ENCODE measurements at places on chromosomes 11 and 22.

DNA sequence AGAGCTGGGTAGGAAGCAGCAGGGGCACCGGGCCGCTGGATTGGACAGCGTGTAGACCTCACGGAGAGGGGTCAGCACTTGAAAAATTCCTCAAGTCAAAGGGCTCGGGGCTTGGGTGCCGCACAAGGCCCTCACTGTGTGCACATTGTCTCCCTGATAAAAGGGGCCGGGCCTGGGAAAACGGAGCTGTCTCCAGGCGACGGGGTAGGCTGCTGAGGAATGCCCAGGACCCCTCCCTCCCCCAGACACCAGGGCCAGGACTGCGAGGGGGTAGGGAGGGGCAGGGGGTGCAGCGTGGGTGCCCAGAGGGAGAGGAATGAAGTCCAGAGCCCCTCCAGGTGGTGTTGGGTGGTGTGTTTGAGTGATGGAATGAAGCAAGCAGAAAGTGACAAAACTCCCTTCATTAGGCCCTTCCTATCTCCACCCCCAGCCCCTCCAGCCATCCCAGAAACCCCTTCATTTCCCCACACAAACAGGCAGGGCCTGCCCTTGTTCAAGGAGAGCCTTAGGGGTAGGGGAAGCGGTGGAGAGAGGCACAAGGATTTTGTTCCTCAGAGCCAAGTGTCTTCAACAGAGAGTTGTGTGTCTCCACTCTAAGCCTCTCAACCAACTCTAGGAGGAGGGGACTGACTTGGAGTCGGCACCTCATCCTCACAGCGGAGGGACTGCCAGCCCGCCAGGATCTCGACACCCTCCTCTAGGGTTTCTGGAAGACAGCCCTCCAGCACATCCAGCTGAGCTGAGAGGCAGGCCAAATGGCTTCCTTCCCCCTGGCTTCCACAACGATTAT is 63.9 kb downstream of the SYN3 start:
- DNase-seq: no peak

- no peak for DNase-seq
Measured at GRCh38 chr11:120203626-120204025, 7.2 kb upstream of the OAF start.

DNA sequence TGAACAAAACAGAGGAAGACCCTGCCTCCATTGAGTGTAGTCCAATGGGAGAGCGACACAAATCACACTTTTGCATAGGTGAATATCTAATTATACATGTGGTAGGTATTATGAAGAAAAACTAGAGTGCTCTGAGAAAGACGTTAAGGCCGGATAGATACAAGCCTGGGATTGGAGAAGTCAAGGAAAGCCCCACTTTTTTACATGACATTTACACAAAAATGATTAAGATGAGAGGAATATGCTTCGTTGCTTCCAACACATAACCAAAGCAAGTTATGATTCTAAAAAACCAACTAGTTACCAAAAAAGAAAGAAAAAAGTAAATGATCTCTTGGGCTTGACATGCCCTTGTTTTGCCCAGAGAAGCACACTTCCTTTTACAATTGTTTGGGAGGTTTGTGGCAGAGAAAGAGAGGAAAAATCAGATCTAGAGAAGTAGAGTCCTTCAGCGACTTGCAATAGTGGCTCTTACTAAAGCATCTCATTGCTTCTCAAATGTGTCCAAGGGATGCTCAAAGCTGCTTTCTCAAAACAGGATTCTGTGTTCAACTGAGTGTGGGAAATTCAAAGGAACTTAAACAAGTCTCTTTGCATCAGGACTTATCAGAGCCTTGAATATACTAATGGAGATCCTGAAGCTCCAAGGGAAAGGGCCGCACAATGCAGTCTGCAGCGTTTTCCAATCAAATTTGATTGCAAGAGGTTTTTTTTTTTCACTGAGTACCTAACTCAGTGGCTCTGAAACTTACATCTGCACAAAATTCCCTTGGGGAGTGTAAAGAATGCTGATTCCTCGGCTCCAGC is 38.8 kb downstream of the FLI1 start:
- no peak for DNase-seq

GRCh38 chr11:3879967-3880542 is 24.6 kb downstream of the STIM1 start:
- DNase-seq: no peak

GRCh38 chr22:22855617-22856308 is 31.9 kb upstream of the IGLL5 start:
- DNase-seq: peak; percentile 19

DNA sequence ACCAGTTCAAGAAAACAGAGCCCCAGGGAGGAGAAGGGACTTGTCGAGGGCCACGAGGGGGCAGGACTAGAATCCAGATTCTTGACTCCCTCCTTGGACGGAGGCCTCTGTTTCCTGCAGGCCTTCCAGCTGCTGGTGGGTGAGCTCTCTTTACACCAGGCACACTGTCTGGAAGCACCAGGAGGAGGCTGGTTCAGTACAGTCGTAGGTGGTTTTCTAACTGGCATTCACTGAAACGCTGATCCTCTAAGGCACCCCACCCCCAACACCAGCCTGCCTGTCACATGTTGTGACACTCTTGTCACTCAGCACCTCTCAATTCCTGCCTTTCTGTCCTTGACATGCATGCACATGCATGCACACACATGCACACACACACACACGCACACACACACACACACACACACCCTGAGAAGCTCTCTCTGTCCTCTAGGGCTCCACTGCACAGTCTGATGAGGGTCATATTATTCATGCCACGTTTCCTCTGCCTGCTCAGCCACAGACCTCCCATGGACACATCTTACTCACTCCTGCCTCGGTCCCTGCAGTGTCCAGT is 751 bp downstream of the MS4A10 start:
- no peak for DNase-seq

DNA sequence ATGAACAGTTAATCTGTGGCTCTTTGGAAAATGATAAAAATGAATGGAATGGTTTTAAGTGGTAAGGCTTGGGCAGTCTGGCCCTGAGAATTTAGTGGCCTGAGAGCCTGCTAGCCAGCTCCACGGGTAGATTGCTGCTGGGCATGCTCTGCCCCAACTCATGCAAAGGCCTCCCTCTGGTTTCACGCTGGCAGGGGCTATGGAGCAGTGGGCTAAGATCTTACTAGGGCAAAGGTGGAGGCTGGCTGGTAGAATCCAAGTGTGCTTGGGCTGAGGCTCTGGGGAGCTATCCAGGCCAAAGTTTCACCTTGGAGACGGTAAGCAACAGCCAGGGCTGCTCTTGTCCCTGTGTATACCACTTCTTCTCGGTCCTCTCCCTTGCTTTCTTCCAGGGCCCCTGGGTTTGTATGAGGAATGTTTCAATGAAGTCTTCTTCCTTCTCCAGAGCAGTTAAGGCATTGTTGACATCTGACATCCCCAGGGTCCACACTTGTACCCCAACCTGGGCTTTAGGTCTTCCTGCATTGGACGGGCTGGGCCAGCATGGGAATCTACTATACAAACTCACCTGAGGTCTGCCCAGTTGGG is 27.4 kb downstream of the UBE2L3 start:
- DNase-seq: no peak

- no peak for DNase-seq
Measured at GRCh38 chr22:28025866-28026575, 107.0 kb upstream of the PITPNB start.

DNA sequence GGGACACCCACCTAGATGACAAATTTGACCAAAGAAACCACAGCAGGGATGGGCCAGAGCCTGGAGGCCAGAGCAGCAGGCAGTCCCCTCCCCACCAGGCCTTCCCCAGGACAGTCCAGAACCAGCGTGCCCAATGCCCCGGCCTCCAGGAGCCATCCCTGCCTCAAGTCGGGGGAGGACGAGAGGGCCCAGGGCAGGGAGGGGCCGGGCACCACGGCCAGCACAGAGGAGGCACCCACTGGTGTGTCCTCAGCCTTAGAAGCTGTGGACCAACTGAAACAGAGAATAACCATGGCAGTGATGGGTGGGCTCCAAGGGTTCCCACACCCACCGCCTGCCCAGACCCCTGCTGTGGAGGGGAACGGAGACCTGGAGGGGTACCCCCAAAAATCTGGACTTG is 28.3 kb upstream of the TCF20 start:
- DNase-seq: no peak

GRCh38 chr22:24497841-24498258 is 2.7 kb downstream of the UPB1 start:
- DNase-seq: peak; percentile 95

DNA sequence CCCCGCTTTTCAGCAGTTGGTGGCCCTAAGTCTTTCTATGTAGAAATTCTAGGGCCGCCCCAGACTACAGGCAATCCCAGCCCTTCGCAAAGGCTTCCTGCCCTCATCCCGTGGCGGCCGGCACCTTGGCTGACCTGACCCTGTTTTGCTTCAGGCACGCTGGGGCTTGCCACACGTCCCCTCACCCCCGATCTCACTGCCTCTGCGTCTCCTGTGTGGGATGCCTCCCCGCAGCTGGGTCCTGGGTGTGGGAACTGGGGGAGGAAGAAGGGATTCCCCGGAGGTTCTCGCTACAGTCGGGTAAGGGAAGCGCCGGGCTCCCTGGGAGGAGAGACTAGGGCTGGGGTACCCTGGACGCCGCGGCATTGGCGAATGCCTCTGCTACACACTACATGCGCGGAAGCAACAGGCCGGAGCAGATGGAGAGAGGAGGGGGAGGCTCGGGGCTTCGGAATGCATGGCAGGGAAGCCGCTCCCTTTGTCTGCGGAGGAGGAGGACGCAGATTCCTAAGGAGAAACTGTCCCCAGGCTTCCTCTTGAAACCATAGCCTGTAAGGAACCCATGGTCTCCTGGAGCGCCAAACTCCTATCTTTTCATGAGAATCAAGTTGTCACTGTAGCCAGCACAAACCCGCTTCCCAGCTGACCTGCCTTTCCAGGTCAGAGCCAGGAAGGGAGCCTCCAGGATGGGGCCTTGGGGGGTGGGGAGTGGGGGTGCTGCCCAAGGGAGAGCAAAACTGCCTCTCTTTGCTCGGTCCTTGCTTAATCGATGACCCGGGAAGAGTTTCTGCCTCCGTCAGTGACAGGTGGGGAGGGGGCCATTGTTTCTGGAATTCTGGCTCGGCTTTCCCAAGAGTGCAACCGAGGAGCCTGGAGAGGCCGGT is 1.4 kb downstream of the DTX4 start:
- DNase-seq: no peak

- DNase-seq: no peak
Measured at GRCh38 chr11:45313171-45313865, 27.2 kb upstream of the SYT13 start.

DNA sequence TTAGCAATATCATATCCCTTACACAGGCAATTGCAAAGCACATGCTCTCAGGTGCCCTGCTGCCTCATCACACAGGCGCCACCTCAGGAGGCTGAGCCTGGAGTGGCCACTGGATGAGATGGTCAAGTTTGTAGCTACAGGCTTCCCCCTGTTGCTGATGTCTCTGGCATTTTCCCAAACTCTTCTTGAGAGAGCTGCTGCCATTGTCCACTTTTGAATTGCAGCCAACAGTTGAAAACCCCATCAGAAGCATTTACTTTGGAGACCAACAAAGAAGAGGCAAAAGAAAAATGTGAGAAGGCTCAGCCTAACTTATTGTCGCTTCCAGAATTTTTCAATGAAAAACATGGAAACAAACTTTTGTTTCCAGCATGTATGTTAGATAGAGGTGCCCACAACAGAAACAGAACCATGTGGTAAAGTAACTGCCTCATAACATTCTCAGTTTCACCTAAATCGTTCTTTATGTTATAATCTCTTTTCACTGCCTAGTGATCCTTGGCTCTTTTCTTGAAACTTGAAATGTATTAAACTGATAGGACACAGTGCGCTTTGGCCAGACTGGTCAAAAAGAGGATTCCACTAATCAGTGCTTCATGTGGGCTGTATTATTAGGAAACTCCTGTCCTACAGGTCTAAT is 47.6 kb upstream of the OR8B8 start:
- no peak for DNase-seq

DNA sequence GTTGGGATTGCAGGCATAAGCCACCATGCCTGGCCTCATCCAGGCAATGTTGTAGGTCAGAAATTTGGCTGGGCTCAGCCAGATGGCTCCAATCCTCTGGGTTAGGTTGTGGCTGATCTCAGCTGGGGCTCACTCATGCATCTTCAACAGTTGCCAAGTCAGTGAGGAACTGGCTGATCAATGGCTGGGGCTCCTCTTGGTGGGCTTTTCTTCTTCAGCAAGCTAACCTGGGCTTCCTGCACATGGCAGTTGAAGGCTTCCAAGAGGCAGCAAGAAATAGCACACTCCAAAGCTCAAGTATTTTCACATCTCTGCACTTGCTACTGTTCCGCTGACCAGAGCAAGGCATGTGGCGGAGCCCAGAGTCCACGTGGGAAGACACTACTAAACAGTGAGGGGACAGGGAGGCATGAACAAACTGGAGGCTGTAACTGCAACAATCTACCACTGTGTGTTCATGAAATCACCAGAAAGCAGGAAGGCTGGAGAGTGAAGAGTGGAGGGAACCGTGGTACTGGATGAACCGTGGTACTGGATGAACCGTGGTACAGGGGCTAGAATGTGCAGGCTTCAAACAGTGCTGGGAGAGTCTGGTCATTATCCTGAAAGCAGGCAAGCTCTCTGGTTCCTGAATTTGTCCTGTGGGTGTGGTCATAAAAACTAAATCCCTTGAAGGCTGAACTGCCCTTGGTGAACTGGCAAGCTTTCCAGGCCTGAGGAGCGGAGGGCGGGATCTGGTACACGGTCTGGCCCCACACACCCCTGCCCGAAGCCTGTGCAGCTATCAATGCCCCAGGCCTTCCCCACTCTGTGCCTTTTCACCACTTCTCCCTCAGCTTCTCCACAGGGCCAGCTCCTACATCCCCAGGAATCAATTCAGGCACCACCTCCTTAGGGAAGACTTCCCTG is 20.2 kb downstream of the CHST1 start:
- no peak for DNase-seq

- DNase-seq: no peak
Measured at GRCh38 chr11:22878039-22878438, 17.8 kb upstream of the CCDC179 start.

GRCh38 chr11:17294033-17294432 is 17.5 kb downstream of the NUCB2 start:
- DNase-seq: no peak

DNA sequence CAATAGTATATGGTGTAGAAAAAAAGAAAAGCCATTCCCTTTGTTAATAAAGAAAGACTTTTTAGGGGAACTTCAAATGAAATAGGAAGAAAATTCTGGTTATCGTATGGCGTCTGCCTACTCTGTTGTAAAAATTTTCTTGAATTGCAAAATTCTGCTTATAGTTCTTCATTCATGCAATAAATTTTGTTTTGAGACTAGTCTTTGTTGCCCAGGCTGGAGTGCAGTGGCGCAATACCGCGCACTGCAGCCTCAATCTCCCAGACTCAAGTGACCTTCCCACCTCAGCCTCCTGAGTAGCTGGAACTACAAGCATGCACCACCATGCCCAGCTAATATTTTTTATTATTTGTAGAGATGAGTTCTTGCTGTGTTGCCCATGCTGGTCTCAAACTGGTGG is 5.8 kb downstream of the DDIAS start:
- DNase-seq: no peak

DNA sequence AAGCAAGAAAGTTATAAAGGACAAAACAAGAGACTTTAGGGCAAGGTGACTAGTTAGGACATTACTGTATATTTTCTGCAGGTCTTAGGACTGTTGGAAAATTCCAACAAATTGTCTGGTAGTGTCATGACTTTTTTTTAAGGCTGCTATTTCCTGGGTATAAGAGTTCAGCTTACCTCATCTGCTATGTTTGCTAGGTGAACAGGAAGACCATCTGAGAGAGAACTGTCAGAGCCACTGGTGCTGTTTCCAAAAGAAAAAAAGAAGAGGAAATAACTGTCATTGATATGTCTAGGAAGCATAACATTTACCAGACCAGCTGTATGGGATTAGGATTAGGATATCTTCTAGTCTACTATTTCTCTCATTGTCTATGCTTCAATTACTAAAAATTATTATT is 26.3 kb upstream of the MTCH2 start:
- no peak for DNase-seq
